ENCODE measurements at places on chromosomes 7 and 10. TPM values are rescaled to one million over a fixed set of nuclear protein-coding genes. Genes with fewer than 3 reads are reported as not detected.
A peak's percentile ranks its signal among the peaks of the same experiment; 100 is the strongest.

C10orf105 gene
- 0.13 TPM for total RNA-seq

SLC16A12 gene
- total RNA-seq: not detected

DNA sequence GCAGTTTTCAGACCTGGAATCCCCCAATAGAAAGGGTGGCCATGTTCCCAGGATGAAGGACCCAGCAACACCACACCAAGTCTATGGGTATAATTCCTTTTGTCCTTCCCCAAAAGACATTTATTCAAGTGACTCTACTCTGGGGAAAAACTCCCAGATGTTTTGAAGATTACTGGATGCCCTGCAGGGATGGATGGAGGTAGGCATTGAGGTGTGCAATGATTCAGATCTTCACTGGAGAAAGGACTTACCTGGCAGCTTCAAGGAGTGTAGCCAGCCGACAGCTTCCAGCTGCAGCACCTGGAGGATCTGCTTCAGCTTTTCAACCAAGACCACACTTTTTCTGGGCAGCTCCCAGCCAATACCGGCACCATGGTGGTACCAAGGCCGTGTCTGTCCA is 172.0 kb downstream of the BAMBI start:
- no peak for DNase-seq

PNLIP gene
- not detected for total RNA-seq

- DNase-seq: no peak
Observed at GRCh38 chr7:33346055-33346454, 216.7 kb downstream of the BBS9 start.

DNA sequence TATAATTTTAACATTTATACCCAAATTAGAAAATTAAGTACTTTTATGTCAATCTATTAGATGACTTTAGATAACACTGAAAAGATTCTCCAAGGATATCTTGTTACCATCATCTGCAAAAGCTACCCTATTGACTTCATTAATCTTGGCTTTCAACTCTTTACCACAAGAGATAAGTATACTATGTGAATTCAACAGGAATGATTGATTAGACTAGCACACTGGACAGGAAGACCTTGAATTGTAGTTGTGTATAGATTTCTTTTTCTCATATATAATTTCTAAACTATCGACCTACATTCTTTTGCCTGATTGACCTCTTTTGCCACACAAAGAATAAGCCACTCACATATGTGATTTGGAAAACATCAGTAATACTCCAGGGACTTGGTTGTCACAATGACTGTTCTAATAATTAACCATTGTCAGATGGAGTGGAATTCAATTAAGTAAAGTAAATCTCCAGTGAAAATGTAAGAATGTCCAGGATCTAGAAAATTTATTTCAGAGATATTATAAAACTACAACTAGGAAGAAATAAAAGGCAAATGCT is 1132.0 kb downstream of the SORCS1 start:
- no peak for DNase-seq

HYAL4 gene
- total RNA-seq: 0.19 TPM

CRYGN gene
- not detected for total RNA-seq

CTNNA3 gene
- total RNA-seq: 0.66 TPM

GRCh38 chr10:71708301-71708703 is 11.3 kb downstream of the C10orf105 start:
- peak; percentile 65 for DNase-seq

DNA sequence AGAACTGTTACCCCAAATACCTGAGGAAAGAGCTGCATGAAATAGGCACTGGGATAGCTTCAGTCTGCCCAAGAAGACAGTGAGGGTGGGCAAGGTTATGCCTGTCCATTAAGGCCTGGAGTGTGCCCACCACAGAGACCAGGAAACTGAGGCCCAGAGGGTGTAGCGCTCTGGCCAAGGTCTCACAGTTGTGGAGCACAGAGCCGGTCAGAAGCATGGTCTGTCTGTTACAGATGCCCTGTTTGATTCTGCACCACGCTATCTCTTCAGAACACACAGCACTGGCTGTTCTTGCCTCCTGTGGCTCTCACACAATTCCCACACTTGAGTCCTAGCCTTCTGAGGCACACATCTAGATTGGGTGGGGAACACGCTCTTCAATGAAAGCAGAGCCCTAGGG is 261.4 kb downstream of the GRID1 start:
- no peak for DNase-seq

DNA sequence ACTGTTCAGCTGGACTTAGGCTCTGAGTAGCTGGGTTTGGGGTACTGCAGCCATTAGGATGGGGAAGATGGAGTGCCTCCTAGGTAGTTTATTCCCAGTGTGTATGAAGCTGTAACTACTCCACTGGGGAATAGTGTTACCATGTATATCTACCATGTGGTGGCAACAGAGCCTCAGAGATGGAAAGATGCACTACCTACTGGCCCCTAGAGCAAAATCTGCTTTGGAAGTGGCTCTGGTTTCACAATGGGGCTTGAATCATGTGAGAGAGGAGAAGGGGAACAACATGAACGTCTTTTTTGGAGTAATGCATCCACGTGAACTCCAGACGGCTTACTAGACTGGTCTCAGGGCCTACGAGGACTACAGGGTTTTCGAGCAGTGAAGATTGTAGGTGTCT is 167.3 kb downstream of the CALCR start:
- no peak for DNase-seq

- DNase-seq: no peak
Observed at GRCh38 chr10:131193923-131194322, 117.6 kb downstream of the TCERG1L start.

DNA sequence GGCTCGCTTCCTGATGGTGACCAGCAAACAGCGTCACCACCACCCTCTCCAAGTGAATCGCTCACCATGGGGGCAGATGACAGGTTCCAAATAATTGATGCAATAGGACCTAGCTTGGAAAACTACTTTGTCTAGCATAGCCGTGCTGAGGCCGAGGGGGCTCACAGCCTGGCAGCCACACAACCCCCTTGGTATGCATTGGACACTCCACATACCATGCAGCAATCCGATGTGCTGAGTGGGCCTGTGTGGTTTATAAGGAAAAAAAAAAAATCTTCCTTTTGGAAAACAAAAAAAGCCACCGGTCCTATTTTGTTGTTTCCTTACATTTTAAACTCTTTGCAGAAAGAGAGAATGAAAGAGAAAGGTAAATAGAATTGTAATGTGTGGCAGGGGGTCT is 15.1 kb downstream of the GATA3 start:
- DNase-seq: no peak

DNA sequence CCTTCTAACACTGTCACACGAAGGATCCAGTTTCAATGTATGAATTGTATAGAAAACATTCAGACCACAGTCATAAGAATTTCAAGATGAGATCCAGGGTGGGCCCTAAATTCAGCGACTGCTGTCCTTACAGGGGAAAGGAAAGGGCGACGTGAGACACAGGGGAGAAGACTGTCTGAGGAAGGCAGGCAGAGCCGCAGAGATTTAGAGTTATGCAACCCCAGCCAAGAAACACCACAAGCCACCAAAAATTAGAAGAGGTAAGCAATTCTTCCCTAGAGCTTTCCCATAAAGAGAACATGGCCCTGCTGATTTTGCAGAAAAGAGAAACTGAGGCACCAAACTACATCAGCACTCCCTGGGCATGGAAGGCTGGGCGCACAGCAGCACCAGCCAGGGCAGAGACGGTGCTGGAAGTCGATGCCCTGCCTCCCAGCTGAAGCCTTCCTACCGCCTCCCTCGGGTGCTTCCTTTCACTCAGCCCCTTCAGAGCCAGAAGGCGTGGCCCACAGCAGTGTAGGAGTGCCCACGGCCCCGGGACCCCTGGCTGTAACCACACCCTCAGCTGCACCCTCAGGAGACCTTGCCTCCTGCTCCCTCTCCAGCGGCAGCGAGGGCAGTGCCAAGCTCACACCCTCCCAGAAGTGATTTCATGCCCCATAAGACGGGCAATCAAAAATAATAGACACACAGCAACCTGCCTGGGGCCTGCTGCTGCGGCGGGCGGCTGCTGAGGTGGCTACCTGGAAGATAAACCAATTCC is 81.0 kb upstream of the LRRC4 start:
- no peak for DNase-seq

ASB10 gene
- total RNA-seq: not detected

- peak; percentile 32 for DNase-seq
Observed at GRCh38 chr7:1290026-1290678, 57.5 kb downstream of the UNCX start.

VWA2 gene
- total RNA-seq: not detected

CRHR2 gene
- not detected for total RNA-seq

FOXP2 gene
- not detected for total RNA-seq

- no peak for DNase-seq
Observed at GRCh38 chr10:22605168-22605567, 109.2 kb downstream of the PIP4K2A start.

GRCh38 chr7:38660427-38661099 is 29.4 kb upstream of the AMPH start:
- peak; percentile 49 for DNase-seq

- DNase-seq: no peak
Observed at GRCh38 chr10:69259547-69260243, 18.6 kb upstream of the HK1 start.

SLC18A3 gene
- not detected for total RNA-seq

GRCh38 chr7:88363869-88364268 is 57.2 kb upstream of the STEAP4 start:
- no peak for DNase-seq

SLC26A5 gene
- not detected for total RNA-seq

DNA sequence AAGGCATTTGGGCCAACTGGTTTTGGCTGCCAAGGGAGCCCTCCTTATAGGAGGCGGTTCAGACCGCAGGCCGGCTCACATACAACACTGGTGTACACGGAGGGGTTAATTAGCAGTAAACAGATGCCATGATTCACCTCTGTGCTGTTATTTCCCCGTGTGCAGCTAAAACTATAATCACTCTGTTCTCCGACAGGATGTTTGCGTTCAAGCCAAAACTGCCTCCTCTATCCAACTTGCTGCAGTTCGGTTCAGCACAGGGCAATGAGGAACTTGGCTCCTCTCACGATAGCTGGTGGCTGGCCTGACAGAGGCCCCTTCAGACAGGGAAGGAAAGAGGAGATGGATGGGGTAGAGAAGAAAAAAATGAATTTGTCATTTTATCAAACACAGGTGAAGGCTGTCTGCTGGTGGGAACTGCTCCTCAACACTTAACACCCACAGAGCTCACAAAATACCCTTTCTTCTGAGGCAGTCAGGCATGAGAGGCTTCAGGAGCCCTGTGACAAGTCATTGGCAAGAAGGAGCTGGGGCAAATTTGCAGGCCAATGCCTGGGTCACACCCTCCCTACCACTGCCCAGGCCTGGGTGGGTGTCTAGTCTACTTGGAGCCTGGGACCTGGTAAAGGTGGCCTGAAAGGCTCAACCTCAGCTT is 24.0 kb downstream of the KCNMA1 start:
- DNase-seq: no peak

DNA sequence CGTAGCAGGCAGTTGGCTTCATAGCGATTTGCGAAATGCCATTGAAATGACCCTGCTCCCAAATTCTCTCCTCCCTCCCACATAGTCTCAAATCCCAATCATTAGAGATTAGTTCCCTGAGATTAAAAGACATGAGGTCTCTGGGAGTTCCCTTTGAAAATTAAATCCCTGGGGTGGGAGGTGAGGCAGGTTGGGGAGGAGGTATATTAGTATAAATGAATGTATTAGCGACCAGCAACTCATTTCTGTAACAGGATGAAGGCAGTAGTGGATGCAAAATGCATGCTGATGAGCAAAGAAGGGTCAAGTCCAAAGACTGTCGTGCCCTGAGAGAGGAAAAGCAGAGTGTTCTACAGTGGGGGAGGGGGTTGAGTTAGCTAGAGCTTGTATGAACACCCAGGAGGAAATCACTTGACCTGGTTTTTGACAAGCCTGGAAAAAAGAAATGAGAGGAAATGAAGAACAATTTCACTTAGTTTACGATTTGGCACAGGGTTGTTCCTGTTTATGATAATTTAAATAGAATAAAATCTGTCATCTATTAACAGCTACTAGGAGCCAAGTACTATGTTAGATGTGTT is 79.6 kb upstream of the MTPN start:
- no peak for DNase-seq

CTAGE6 gene
- total RNA-seq: 1.3 TPM

DNA sequence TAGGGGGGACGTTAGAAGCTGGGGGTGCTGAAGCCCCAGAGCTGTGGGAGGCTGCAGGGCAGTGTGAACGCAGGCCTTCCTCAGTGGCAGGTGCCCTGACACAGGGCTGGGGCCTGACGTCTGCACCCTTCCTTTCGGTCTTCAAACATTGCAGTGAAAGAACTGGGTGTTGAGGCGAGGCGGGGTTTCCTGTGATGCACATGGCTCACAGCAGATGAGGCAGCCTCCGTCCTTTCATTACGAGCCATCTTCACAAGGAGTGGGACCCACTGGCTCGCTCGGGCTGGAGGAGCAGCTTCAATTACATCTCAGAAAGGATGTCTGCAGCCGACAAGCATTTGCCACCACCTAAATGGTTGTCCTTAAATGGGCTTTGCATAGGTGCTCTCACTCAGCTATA is 180.3 kb upstream of the SHH start:
- DNase-seq: no peak

RNF32 gene
- 4.1 TPM for total RNA-seq

NUDT5 gene
- 25.5 TPM for total RNA-seq

DNA sequence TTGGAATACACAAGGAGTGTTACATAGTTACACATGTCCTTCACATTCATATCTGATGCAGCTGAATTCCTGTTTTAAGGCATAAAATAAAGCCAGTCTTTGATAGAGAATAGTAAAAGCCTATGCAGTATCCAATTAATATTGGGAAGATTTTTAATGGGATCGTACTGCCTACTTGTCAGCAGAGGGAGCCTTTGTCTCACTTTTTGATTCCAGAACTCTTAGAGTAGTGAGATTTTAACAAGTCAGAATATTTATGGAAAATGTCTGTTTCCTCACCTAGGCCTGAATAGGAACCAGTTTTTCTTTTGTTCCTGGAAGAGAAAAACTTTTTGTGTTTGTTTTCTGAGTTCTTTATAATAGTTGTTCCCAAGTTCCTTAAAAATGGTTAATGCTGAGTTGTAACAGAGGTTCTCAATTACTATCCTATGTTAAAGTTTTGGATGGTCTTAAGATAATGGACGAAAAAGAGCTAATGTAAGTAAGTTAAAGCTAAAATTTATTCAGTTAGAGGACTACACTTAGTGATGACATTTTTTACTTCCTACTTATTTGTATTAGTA is 114.0 kb downstream of the BBS9 start:
- DNase-seq: no peak

TMEM270 gene
- not detected for total RNA-seq

APBB1IP gene
- total RNA-seq: 99.5 TPM

NRG3 gene
- not detected for total RNA-seq

ATOH7 gene
- total RNA-seq: not detected

DNAJC30 gene
- 22.4 TPM for total RNA-seq

PTPN20 gene
- 1.7 TPM for total RNA-seq

DNA sequence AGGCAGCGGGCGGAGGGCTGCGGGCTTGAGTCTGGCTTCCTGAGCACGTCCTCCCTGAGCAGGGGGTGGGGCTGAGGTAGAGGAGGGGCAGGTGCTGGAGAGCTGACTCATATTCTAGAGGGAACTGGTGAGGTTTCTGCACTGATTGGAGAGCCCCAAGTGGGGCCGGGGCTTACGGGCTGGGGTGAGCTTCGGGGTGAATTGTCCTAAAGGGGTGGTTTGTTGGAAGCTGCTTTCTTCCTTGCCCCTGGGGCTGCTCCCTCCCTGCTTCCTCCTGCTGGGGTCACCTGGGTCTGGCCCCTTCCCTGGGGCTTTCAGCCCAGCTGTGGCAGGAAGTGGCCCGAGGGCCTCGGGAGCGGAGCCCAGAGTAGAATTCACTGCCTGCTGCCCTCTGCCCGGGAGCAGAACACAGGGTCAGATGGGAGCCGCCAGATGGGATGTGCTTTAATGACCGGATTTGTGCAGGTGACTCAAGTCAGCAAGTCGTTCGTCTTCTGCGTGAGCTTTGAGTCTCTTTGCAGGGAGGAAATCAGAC is 48.6 kb downstream of the FAM20C start:
- DNase-seq: no peak

Measured in naive thymus-derived CD4-positive, alpha-beta T cell (primary cell).